ENCODE measurements at places on chromosomes 2 and 18.
A peak's percentile ranks its signal among the peaks of the same experiment; 100 is the strongest.

- peak; percentile 2 for DNase-seq
Observed at GRCh38 chr2:14903709-14904374, 271.3 kb downstream of the LRATD1 start.

GRCh38 chr2:30243231-30243630, 11.9 kb downstream of the LBH start:
- no peak for DNase-seq

DNA sequence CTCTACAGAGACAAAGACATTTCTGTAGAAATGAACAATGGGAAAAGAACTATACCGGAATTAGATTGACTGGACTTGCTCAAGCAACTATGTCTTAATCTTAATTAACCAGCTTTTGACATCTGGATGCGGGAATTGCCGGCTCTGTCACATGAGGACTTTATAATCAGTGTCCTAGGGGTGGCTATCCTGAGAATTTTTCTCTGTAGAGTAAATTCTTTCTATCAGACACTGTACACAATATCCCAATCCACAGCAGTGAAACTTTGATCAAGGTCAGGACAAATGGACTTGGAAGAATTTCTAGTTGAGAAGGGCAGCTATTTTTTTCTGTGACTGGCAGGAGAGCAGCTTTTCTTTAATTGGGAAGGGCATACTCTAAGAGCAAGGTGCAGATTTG, 322.1 kb downstream of the HRH4 start:
- DNase-seq, result no peak

GRCh38 chr2:61878761-61879160, 9.7 kb downstream of the CCT4 start:
- no peak for DNase-seq

DNA sequence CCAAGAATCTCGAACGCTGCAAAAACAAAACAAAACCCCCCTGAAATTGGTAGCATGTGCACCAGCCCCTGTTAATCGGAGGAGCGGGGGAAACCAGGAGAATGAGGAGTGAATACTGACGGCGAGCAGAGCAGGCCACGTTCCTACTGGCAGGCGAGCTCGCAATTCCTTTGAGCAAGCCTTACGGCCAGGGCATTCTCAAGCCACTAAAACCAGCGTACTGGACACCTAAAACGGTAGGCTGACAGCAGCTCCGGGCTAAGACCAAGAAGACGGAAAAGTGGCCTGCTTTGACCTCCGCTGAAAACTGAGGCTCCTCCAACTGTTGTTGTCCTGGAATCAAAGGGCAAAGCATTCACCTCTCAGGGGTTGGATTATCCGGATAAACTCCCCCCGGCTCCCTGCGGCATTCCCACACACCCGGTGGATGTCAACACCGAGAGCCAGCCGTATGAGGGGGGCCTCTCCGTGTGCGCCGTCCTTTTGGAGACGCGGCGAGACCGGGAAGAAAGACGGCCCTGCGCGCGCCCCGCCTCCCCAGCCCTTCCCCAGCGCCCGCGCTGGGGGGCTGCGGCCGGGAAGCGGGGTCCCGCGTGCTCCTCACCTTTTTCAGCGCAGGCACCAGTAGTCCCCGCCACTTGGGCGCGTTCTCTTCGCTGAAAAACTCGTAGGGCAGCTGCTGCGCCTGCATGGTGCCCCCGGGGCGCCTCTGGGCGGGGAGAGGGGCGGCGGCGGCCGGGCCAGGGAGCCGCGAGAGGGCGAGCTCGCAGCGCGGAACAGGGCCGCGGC, 925 bp downstream of the SOS1 start:
- peak; percentile 63 for DNase-seq

GRCh38 chr2:38155015-38155414, 79.1 kb upstream of the CYP1B1 start:
- DNase-seq, result no peak

GRCh38 chr2:128472789-128473174, 154.1 kb upstream of the HS6ST1 start:
- no peak for DNase-seq

GRCh38 chr18:55844382-55844781, 256.4 kb upstream of the TCF4 start:
- DNase-seq, result no peak

- DNase-seq, result no peak
Observed at GRCh38 chr2:225493420-225494099, 94.0 kb downstream of the NYAP2 start.

- no peak for DNase-seq
Observed at GRCh38 chr2:119119076-119119785, 39.3 kb downstream of the C1QL2 start.

DNA sequence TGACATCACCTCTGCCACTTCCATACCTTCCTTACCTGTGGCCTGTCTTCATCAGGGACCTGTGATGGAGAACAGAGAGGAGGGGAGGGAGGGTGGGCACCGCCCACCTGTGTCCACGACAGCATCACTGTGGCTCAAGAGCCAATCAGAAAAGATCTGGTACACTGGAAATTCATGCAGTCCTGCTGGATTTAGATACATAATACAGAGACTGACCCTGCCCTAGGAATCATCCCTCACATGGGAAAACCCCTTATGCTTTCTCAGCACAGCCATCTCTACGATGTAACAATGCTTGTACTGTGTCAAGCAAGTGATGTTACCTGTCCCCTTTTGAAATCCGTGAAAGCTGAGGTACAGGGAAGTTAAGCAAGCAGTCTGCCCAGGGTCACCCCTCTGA, 145.6 kb upstream of the EPAS1 start:
- no peak for DNase-seq

DNA sequence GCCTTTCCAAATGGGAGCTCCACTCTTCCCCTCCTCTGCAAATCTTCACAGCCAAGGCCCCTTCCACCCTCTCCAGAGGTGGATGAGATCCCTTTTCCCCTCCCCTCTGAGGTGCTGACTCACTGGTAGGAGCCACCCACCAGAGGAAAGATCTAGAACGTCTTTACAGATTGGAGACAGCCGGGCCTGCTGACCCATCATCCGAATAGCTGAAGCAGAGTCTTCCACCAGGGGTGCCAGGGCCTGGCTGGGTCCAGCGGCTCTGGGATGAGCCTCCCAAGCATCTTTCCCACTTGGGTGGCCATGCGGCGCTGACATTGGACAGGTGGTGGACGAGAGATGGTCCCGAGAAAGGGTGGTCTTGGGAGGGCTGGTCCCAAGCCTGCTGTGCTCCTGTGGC, 9.0 kb downstream of the ERFE start:
- no peak for DNase-seq

DNA sequence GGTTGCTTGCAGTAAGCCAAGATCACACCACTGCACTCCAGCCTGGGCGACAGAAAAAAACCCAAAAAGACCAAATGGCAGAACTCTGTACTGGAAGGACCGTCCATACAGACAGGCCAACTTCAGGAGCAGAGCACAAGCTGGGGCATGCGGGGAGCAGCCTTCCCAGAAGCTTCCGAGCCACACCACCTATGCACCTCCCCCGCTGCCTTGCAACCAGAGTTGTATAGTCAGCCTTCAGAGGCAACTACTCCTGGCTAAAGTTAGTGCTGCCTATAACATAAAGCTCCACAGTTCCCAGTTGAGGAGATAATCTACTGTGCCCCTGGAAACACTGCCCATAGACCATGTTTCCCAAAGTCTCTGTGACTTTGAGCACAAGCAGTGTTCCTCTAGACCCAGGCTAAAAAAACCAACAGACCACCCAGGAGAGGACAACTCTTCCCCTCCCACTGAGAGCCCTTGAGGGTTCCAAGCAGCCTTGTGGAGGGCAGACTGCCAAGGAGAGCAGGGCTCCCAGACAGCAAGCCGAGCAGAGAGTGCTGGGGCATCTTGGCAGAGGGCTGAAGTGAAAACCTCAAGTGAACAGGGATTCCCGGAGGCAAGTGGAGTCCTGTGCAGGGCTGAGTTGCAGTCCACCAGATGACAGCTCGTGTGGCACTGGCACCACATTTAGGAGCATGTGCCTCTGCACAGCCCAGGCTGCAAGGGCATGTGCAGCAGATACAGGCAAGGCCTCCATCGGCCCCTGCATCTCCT, 6.8 kb downstream of the SFT2D3 start:
- DNase-seq, result no peak

GRCh38 chr2:99485824-99486223, 4.0 kb downstream of the REV1 start:
- DNase-seq, result no peak

DNA sequence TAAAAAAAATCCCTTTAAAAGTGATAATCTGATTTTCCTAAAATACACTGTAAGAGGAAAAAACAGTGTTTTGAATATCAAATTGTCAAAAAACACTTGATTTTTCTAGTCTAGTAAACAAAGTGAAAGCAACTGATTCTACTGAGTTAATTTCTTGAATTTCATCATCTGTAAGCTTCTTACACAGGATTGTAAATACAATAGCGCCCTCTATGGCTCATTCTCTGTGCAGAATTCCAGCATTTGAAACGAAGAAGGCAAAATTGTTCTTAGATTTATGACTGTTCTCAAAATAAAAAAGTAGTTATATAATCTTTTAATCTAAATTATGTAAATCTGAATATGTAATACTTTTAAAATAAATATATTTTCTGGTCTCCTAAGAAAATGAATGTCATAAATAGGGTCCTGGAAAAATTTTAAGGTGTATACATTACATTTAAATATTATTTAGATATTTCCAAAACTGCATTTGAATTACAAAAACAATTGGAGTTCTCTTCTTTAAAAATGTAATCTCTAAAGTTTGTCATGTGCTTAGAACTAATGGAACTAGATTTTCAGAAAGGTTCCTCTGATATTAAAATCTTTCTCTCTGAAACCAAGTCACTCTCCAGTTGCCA, 176.9 kb upstream of the MC4R start:
- no peak for DNase-seq

GRCh38 chr2:67948506-67948905, 114.3 kb downstream of the C1D start:
- DNase-seq, result no peak

GRCh38 chr2:182792441-182792840, 74.0 kb downstream of the FRZB start:
- DNase-seq, result no peak

- DNase-seq, result no peak
Observed at GRCh38 chr2:235378944-235379343, 114.9 kb upstream of the AGAP1 start.

DNA sequence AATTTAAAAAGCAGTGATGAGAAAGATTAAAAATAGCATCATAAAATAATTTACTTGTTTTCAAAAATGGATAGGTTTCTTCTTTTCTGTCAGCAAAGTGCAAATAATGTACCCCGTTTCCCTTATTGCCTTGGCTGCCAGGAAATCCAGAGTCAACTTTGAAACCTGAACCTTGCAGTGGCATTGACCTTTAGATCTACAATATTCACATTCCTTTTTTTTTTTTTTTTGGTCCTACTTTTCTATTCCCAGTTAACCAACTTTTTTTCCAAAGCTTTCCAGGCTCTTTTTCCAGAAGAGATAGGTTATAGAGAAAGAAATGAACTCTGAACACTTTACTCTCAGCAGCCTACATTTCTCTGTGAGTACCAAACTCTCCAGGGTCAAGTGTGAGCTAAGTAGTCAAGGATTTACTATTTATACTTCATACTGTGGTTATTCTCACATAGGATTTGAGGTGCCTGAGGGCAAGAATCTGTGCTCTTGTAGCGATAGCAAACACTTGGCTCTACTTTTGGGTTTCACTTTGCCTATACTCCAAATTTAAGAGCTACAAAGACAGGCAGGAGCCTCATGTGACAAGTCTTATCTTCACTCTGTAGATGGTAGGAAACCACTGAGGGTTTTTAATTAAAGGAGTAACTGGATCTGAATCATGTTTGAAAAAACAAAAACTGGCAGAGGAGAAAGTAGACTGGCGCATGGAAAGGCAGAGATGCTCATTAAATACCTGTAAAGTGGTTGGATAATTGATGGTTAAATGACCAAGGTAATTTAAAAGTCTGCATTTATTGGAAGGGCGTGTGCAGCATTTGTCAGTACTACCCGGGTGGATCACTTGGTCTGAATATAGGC, 63.2 kb upstream of the TMEM17 start:
- no peak for DNase-seq

DNA sequence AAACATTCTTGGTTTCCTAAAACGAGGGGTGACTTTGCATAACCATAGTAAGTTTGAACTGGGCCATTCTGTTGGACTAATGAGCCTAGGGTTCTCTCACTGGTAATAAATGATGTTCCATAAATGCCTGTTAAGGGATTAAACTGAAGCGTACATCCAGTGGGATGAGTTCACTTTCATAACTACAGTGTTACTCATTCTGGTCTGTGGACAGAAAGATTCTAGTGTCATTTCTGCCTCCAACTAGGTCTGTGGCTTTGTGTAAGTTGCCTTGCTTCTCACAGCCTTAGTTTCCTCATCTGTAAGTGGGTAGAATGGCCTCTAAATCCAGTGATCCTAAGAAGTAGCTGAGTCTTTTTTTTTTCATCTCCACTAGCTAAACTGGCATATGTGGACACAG, 1860.6 kb upstream of the PIK3C3 start:
- DNase-seq, result no peak

GRCh38 chr2:105112345-105112744, 74.5 kb downstream of the MRPS9 start:
- DNase-seq, result no peak

DNA sequence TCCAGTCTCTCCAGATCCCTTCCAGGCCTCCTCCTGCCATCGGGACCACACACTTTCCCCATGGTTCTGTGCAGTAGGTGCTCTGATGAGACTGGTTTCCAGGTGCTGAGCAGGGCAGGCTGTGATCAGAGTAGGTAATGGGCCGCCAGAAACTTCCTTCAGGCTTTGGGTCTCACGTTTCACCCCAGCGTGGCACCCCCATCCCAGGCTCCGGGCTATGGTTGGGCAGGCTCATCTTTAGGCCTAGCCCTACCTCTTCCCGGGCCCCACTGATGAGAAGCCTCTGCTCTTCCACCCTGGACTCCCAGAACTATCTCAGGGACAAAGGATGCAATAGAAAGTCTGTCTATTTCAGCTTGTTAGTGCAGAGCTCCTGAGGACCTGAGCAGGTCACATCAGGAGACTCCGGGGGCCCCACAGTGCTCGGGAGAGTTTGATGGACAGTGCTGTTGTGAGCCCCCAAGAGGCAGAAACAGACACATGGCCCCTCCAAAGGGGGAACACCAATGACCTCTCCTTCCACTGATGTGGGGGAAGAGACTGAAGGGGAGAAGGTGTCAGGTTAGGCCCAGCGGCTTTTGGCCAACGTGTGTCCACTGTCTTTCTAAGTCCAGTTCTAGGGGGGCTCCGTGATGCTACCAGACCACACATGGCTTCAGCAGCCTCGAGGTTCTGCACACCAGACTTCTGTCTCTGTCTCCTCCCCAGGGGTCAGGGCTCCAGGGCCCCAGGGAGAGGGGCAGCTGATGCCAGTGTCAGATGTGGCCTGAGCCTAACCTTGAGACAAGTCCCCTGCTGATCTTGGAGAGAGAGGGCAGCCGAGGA, 5.8 kb upstream of the PROM2 start:
- no peak for DNase-seq

- DNase-seq, result no peak
Observed at GRCh38 chr18:43393174-43393573, 115.9 kb upstream of the SYT4 start.

Measured in C1 segment of cervical spinal cord (tissue), 14 donors.